OCI-LY7 (cell line): ENCODE measurements at places on chromosomes 4 and X. TPM values are rescaled to one million over a fixed set of nuclear protein-coding genes. Genes with fewer than 3 reads are reported as not detected.

GRCh38 chr4:12123707-12124106, 695.0 kb upstream of the HS3ST1 start:
- DNase-seq = no peak

DNA sequence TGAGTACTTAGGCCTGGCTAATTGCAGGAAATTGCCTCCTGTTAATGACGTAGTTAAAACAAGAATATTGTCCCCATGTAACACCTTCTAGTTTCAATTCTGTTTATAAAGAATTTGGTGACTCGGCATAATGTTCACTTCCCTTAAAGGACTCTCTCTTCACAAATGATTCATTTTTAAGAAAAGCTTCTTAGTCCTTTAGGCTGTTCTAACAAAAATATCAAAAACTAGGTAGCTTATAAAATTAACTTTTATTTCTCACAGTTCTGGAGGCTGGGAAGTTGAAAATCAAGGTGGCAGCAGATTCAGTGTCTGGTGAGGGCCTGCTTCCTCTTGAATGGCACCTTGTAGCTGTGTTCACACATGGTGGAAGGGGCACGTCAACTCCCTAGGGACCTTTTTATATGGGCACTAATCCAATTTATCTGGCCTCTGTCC, 23.8 kb downstream of the COL25A1 start:
- peak; percentile 9 for DNase-seq

DNA sequence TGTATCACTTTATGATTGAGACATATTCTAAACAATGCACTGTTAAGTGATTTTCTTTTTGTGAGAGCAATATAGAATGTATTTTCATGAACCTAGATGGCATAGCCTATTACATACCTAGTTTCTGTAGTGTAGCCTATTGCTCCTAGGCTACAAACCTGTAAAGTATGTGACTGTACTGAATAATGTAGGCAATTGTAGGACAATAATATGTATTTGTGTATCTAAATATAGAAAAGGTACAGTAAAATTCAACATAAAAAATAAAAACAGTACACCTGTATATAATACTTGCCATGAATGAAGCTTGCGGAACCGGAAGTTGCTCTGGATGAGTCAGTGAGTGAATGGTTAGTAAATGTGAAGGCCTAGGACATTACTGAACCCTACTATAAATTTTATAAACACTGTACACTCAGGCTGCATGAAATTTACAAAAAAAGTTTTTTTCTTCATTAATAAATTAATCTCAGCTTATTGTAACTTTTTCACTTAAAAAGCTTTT, 106.7 kb downstream of the VSIG4 start:
- DNase-seq = no peak

DNA sequence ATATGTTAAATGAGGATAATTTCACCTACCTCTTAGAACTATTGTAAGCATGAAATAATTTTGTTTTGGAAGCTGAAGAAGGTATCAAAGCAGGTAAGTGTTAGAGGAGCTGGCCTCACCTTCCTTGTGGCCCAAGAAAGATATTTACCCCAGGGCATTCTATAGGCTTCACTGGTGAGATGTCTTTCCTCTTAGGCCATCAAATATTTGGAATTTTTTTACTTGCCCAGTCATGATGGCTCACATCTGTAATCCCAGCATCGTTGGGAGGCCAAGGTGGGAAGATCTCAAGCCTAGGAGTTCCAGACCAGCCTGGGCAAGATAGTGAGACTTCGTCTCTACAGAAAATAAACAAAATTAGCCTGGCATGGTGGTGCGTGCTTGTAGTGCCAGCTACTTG, 6.1 kb upstream of the SMS start:
- no peak for DNase-seq

DNA sequence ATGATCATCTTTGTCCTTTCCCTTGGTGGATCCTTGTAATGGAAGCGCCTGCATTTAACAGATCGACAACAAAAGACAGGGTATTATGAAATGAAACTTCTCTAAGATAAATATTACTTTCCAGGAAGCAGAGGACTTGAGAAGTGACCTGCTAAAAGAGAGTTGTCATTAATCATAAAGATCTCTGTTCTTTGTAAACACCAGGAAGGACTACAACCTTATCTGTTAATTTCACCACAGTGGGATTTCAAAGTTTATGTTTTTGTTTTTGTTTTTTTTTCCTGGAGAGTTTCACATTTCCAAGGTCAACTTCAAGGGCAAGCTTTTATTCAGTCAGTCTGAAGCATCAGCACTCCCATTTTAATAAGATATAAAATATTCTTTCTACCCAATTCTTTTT, 170.9 kb downstream of the RCHY1 start:
- DNase-seq = no peak

DNA sequence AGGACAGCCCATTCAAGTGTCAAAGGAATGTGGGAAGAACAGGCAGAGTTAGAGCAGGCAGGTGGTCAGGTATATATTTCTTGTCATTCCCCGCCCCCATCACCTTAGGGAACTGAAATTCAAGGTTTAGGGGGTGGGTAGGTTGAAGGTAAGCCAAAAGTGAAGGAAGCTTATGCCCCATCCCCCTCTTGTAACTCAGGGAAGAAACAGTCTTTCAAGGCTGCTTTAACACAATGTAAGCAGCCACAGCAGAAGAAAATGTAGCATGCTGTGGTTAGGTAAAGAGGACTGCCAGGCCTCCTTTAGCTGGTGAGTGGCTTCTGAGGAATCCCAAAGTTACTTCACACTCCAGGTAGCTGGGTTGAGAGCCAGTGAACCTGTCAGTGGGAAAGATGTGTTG, 122.3 kb downstream of the RS1 start:
- DNase-seq = no peak

DNA sequence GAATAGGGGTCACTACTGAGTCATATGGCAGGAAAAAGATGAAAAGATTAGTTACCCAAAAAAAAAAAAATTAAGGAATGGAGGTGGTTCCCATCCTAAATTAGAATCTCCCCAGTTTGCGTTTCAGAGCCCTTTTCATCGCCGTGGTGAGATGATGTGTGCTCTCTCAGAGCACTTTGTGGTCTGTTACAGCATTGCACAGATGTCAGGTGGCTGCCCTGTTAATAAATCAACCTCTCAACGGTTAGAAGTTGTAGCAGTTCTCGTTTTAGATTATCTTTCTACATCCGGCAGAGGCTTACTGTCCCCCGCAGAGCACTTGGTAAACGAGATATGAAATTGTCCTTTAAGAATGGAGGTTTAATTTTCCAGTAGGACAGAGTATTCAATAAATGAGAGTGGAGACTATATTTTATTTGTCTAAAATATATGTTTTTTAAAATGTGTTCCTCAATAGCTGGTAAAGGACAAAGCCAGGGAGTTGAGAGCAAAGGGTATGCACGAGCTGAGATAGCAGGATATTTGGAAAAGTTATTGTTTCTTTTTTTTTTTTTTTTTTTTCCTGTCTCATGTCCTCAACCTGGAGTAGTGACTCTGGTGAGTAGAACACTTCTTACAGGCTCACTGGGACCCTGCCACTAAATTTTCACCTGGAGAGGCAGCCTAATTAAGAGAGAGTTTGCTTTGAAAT, 26.9 kb downstream of the AFF1 start:
- peak; percentile 95 for DNase-seq

DNA sequence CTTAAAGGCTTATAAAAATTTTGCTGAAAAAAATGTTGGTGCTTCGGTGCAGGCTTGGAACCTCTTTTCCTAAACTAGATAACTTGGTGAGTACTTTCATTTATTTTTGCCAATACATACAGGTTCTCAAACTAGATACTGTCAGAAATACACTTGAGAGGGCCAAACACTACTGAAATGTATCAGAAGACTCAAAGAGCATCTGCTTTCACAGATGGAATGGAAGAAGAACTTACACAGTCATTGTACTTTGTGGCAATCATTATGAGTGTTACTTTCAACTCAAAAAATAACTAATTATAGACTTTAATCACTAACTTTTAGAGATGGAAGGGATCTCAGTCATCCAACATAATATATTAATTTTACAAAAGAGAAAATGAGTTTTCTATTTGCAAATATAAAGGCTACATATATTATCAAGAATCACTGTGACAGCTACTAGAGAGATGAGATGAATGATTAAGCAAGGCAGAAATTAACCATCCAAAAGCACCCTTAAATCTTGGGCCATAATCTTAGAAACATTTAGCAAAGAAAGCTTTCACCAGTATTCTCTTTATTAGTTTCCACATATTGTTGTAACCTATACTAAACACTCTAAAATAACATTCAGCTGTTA, 1.0 kb downstream of the ENAM start:
- no peak for DNase-seq

GRCh38 chr4:95660719-95661118, 111.9 kb upstream of the UNC5C start:
- DNase-seq = no peak

- peak; percentile 80 for DNase-seq
These were observed 47.7 kb upstream of the AFAP1 start for GRCh38 chr4:7987148-7987989.

DNA sequence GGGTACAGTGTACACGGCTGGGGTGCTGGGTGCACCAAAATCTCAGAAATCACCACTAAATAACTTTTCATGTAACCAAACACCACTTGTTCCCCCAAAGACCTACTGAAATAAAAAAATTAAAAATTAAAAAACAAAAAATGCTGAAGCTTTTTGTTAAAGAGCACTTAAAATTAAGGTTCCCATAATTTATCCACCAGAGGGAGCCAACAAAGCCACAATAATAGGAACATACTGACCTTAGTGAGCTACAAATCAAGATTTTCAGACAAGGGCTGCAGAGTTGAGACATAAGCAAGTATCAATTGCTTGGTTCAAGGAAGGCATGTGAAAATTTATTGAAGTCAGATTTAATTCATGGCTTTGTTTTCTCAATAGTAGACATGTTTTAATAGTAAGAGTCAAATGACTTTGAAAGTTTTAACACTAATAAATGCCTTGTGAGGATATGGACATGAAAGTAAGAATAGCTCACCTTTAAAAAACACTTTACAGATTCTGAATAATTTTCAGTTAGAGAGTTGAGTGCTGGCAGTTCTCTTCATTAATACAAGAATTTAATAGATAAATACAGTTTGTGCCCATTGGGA, 43.0 kb upstream of the SCOC start:
- peak; percentile 42 for DNase-seq

- peak; percentile 76 for DNase-seq
These were observed 35.5 kb downstream of the TBC1D9 start for GRCh38 chr4:140720387-140721304.

GRCh38 chrX:926991-927390, 285.5 kb downstream of the CRLF2 start:
- DNase-seq = no peak

- no peak for DNase-seq
These were observed 331.7 kb upstream of the GIMD1 start for GRCh38 chr4:106700321-106700720.

GRCh38 chrX:12497832-12498591, 293.2 kb upstream of the PRPS2 start:
- peak; percentile 59 for DNase-seq

DNA sequence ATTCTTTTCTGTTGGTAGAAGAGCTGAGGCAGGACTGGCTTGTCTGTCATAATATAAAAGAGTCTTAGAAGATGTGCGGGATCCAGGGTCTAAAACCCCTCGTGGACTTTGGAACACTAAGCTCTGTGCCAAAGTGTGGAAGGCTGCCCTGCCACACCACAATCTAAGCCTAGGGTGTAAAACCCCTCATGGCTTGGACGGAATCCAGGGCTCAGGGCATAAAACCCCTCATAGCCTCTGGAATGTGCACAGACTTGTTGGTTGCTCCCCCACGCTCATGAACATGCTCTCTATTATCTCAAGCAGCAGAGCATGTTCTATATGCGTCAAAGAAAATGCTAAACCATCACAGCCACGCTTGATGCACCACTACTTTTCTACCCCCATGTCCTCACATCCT, 483.6 kb downstream of the GABRG1 start:
- no peak for DNase-seq

The GYG2 gene
- not detected in 2 replicates for total RNA-seq

The OTUD6A gene
- total RNA-seq = not detected in 2 replicates

The GABRA4 gene
- total RNA-seq = not detected in 2 replicates

The MAGEC3 gene
- not detected in 2 replicates for total RNA-seq

The GSX2 gene
- total RNA-seq = not detected in 2 replicates

The IL21 gene
- not detected in 2 replicates for total RNA-seq

The FMR1NB gene
- not detected in 2 replicates for total RNA-seq
